ENCODE measurements at places on chromosomes 2 and 18.

GRCh38 chr2:236120141-236120601 is 48.0 kb downstream of the GBX2 start:
- DNase-seq: no peak

GRCh38 chr2:201234663-201235135 is 25.6 kb upstream of the CASP8 start:
- DNase-seq: no peak

GRCh38 chr2:48419884-48420511 is 110.0 kb upstream of the STON1 start:
- DNase-seq: peak; percentile 12

GRCh38 chr2:39377226-39377939 is 59.7 kb downstream of the MAP4K3 start:
- DNase-seq: no peak

- no peak for DNase-seq
Measured at GRCh38 chr2:113711851-113712250, 44.6 kb downstream of the SLC35F5 start.

- DNase-seq: no peak
Measured at GRCh38 chr2:8216397-8216796, 465.5 kb upstream of the ID2 start.

DNA sequence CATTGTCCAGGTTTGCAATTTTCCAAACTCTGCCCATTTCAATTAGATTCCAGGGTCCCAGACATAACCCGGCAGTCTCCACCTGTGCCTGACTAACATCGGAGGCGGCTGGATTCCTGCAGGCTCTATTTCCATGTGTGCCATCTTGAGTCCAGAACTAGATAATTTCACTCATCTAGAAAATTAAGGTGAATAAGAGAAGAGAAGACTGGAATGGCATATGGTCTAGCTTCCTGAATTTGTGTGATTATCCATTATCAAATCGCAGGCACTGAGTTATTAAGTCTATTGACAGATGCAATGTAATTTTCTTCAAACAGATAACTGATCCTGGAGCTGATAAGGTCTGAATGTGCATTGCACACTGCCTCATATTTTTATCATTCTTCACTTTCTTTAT is 305.2 kb downstream of the ETAA1 start:
- no peak for DNase-seq

DNA sequence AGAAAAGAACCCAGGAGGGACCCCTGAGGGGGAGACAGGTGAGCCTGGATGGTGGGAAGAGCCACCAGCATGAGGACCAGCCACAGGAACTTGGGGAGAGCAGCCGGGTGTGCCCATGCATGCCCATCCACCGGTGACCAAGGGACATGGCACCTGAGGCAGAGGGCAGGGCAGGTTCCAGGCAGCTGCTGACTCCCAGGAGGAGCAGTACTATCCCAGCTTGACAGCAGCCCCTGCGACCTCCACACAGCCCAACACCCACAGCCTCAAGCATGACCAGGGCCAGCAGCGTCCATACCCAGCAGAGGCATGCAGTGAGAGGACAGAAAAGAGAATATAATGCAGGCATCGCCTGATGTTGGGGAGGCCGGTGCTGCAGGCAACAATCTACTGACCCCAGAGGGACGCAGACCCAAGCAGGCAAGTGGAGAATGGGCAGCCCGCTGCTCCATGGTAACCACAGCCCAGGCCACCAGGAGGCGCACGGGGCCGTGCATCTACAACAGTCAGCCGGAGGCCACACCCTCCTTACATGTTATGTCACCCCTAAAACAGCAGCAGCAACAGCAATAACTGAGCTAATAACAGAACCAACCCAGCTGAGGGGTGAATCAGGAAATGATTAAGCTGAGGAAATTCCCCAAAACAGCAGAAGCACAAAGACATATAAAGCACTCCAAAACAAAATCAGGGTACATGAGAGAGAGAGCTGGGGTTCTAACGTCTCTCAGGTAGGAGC is 44.1 kb downstream of the ANKMY1 start:
- peak; percentile 79 for DNase-seq

- DNase-seq: no peak
Measured at GRCh38 chr18:46301571-46301970, 197.4 kb downstream of the HAUS1 start.

- DNase-seq: no peak
Measured at GRCh38 chr2:126828051-126828450, 70.6 kb upstream of the TEX51 start.

DNA sequence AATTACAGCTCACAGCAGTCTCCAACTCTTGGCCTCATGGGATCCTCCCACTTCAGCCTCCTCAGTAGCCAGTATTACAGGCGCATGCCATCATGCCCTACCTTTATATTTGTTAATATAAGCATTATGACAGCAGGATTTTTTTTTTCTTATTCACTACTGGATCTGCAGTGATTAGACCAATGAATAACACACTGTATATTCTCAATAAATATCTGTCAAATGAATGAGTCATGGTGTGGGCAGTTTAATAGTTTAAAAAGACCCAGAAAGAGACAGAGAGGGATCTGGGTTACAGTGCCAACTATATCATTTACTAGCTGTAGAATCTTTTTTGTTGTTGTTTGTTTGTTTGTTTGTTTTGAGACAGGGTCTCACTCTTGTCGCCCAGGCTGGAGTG is 62.4 kb upstream of the LTBP1 start:
- DNase-seq: no peak

GRCh38 chr18:42064109-42064508 is 109.1 kb downstream of the PIK3C3 start:
- no peak for DNase-seq

DNA sequence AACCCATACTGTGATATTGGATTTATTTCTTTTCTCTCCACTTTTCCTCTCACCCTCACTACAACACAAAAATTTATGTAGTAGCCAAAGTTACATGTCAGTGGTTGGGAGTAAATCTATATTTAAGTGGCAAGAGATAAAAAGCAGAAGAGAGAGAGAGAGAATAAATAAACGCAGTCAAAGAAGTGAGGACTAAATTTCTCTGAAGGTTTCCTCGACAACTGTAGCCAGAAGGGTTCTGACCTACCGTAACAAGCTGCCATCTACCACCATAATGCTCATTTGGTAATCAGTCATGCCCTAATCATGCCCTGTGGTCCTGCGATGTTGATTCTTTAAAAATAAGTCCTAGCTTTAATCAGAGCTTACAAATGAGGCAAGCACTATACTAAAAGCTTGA is 9.1 kb downstream of the ARHGAP28 start:
- DNase-seq: no peak

DNA sequence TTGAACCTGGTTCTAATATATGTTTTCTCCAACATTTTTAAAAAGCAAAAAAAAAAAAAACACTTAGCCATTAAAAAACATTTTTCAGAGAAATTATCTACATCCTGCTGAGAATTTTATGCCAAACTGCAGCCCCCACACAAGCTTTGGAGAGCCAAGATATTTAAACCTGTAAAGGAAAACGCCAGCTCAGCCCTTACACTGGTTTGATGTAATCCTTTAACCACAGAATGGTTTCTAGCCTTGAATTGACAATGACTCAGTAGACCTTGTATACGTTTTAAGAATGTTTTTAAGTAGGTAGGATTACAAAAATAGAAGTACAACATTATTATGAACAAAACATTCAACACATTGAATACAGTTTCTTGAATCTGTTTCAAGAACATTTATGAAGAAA is 113.6 kb downstream of the BABAM2 start:
- no peak for DNase-seq

GRCh38 chr2:195674491-195675221 is 17.6 kb downstream of the SLC39A10 start:
- DNase-seq: no peak

- no peak for DNase-seq
Measured at GRCh38 chr2:157830696-157831570, 45.2 kb downstream of the ACVR1 start.

DNA sequence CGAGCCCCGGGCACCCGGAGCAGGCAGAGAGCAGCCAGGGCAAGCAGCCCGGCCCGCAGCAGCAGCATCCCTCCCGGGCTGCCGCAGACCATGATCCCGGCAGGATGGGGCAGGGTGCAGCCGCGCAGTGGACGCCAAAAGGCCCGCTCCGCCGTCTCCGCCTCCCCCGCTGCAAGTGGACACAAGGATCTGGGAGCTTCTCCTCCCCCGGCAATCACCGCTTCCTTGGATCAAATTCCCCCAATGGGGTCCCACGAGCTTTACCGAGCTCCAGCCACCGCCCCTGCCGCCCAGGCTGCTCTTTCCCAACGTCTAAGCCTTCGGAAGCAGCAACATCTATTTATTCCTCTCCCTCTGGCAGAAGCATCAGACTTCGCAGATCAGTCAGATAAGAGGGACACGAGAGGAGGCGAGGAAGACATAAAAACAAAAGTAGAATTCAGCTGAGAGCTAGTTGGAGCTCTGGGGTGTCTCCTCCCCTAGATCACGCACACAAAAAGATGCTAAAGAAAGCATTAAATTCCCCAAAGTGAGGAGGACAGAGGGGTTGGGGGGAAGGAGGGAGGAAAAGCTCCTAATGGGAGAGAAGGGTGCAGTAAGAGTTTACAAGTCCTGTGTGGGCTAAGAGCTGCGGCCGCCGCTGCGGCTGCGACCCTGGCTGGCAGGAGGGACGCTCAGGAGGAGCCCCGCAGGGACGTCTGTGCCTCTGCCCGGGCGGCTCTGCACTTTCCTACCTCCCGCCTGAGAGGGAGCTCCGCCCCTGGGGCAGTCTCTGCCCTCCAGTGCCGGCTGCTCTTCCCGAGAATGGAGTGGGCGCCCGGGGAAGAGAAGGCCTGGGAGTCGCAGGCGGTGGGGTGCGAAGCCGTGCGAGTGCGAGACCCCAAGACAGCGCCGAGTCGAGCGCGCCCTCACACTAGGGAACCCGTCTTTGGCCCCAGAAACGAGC is at the start of gene FRZB:
TSS of gene FRZB (minus strand) at position 177 of the 946 bp plus-strand sequence. CDS start at position 92, 85 bp downstream.
- peak; percentile 90 for DNase-seq

DNA sequence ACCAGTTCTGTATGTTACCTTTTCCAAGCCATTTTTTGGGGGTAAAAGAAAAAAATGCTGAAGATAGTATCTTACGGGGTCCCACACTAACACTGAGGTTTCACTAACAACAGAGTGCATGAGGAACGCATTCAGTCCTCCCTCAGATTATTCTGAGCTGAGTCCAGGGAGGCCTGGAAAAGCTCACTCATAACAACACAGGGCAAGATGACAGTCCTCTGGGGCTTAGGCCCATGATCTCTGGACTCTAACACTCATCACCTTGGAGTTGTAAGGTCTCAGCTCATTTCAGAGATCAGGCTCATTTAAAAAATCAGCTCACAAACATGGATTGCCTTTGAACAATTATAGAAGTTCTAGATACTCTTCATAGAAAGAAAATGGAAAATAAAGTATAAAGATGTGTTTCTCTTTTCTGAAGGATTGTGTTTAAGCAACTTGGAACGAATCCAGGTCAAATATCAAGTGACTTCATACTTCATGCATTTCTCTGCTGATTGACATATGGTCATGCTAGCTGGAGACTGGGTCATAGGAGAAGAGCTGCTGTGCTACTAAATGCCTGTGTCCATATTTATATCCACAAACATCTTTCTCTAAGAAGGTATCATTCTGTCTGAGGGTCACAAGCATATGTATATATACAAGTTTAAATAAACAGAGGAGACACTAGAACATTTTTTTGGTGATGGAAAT is 265.8 kb downstream of the ALK start:
- DNase-seq: no peak

DNA sequence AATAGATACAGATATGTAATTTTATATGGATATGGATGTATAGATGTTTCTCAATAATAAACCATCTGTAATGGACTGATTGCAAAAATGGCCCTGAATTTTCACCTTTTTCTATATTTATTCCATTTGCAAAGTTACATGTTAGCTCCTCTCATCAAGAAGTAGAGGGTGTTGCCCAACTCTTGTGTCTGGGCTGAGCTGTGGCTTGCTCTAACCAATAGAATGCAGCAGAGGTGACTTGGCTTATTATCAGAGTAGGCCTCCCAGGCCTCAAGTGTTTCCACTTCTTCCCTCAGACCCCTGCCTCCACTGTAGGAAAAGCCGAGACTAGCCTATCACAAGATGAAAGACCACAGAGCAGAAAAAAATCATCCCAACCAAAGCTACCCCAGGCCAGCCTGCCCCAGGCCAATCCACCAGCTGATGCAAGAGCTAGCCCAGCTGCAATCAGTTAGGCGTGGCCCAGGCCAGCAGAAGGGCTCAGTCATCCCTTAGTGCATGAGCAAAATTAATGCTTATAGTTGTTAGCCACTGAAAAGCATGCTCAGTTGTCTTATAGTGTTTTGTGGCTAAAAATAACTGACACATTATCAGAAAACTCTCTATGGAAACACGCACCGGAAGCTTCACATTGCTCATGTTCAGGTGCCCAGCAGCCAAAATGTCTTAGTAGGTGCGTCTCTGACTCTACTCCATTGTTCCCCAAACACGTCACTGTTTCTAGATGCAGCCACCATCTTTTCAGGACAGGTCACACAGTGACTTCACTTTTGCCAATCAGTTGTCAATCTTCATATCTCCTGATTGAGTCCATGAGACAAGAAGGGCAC is 464.0 kb downstream of the FBXO15 start:
- DNase-seq: no peak

DNA sequence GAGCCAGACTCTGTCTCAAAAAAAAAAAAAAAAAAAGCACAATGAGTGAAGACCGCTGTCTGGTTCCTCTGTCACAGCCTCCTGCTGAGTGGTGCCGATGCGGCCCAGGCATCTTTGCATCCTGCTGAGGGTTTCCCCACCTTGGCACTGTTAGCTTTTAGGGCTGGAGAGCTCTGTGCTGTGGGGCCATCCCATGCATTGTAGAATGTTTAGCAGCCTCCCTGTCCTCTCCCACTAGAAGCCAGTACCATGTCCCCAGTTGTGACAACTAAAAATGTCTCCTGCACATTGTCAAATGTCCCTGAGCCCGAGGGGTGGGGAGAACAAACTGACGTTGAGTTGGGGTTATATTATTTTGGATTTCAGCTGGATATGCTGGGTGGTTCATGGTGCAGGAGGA is 7.9 kb upstream of the COLEC11 start:
- DNase-seq: no peak

DNA sequence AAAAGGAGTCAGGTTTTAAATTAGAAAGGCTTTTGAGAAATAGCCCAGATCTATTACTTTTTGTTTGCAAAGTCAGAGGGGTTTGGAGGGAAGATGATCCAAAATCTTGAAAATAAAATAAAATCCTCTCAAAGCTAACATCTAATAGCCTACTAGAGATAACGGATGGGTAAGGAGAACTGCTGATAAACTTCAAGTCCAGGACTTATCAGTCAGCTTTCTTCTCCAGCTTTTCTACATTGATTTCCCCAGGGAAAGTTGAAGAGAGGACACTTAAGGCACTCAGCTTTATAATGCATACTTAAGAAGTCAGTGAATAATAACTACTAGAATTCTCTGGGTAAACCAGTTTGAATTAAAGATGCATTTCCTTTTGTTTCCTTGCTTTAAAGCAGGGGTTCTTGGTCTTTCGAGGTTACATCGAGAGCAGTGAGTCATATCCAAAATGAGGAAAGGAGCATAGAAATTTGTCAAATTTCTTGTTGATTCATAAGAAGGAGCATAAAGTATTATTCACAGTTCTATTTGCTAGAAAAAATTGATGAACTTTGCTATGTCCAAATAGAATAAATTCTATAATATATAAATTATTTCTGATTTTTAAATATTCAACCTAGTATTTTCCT is 43.2 kb upstream of the ITPRID2 start:
- DNase-seq: no peak

- no peak for DNase-seq
Measured at GRCh38 chr18:56641714-56642337, 3.4 kb upstream of the TXNL1 start.

Measured in retina (tissue), 1 donor.